ENCODE measurements at places on chromosomes 3 and 15. TPM values are rescaled to one million over a fixed set of nuclear protein-coding genes. Genes with fewer than 3 reads are reported as not detected.
A peak's percentile ranks its signal among the peaks of the same experiment; 100 is the strongest.

DNA sequence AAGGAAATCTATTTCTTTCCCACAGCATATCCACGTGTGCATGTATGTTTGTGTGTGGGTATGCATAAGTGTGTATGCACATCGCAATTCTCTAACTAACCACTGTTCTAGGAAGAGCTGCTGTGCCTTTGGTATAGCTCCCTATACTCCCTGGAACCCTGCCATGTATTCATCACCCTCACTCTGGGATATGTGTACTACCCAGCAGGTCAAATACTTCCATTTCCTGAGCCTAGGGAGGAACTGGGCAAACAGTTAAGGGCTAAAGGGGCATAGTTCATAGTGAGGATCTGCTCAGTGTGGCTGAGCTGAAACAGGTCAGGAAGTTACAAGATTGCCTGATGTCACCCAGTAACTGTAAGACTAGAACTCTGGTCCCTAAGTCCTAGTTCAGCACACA is 260.4 kb downstream of the RPLP1 start:
- no peak for DNase-seq

DNA sequence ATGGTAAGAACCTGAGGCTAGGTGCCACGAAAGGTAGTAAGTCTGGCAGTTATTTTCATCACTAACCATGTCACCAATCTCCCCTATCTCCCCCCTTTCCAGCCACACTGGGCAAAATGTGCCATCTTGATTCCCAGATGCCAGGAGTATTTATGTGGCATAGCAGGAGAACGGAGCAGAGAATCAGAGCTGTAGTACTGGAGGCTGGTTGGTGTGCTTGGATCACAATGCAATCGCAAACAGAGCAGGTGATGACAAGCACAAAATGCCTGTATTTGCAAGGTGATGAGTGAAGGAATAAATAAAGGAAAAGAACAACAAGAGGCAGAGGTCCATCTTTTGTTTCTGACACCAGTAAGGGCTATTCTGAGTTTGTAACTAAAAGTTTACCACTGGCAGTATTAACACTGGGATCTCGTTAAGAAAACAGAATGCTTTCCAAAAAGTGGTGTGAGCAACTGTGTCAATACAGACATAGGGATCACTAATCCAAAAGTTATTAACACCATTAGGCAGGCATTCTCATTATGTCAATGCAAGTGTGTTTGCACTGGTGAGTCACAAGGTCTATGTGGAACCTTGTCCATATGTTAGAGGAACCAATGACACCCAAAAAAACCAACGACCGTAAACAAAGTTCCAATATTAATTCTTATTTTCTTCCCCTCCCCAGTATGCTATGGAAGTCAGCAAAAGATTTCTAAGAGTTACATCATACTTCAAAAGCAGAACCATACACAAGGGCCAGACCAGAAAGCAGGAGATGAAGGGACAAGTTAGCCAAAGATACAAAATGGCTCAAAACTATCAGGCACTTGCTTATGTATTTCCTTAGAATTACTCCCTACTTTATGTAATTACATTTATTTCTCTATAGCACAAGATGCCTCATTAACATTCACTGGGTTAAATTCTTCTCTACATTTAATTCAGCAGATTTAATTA is 556.6 kb downstream of the FOXP1 start:
- DNase-seq = no peak

DNA sequence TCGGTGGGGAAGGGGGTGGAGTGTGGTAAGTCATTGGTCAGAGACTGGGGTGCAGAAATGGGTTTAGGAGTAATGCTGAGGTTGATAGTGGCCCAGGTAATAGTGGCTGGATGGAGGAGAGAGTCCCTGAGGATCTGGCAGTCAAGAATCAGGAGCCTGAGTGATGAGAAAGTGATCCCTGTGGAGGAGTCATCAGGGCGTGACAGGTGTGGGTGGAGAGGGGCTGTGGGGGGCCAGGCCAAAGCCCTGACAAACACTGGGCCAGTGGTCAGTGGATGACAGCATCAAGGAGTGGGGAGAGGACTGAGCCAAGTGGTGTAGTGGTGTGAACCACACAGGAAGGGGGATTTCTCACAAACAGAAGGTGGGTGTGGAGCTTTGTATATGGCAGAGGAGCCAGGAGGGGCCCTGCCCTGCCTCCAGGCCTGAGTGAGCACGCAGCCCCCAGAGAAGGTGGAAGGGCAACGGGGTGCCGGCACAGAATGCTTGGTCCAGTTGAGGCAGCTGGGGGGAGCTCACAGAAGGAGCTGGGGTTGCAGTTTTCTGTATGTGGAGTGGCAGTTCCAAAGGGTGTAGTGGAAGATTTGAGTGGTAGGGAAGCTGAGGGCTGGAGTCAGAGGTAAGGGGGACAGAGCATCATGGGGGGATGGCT is 77.1 kb downstream of the SPSB4 start:
- no peak for DNase-seq

GRCh38 chr3:159346271-159346903 is 544.5 kb downstream of the MFSD1 start:
- no peak for DNase-seq

DNA sequence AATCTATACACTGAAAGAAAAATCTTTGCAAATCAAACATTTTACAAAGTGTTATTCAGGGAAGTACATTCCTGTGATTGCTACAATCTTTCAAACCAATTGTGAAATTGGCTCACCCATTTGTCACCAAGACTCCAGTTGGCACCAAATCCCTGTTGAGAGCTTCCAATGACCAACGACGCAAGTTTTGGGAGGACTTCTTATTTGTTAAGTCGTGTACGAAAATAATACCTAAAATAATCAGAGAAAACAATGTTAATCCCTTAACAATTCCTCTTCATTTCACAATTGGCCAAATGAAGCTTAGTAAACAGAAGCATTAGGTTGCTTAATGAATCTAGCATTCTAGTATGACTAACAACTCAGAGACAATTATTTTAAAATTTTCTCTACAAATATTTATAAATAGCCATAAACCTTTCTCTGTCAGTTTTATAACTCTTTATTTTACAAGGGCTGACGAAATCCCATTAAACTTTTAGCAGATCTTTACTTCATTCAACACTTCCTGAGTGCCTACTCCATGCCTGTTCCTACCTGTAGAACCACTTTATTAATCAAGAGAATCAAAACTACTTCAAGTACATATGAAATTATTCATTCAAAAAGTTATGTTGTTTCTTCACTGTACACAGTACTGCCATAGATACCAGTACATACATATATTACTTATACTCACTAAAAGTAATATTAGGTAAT is 24.0 kb upstream of the HGD start:
- DNase-seq = no peak

- no peak for DNase-seq
Measured at GRCh38 chr3:133330065-133330464, 69.8 kb upstream of the BFSP2 start.

DNA sequence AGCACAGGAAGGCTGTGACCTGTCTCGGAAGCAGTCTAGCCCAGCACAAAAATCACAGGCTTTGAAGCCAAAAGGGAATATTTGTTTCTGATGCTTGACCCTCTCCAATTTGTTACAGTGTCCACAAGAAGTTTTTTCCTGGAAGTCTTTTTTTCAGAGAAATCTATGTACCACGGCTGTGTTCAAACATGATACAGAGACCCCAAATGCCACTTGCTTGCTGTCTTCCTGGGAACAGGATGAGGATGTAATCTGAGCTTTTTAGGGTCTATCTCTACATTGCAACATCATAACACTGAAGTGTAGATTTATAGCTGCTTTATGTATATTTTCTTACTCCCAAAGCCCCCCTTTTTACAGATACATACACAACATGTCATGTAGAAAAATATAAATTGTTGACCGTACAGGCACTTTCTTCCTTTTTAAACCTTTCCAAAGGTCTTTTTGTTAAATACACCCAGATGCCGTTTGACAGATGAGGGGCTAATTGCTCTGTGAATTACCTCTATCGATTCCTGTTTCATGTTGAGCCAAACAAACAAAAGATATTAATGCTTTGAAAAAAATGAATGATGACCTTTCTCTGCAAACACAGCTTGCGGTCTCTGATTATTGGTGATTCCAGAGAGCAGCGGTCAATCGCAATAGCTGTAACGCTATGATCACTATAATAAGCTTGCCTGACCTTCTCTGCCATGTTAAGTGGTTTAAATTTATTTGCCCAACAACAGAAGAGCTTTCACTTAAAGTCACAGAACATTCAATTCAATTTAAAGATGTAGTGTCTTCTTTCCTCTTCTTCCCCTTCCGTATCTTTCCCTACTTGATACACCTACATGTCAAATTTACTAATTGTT is 875.9 kb upstream of the NR2F2 start:
- DNase-seq = no peak

DNA sequence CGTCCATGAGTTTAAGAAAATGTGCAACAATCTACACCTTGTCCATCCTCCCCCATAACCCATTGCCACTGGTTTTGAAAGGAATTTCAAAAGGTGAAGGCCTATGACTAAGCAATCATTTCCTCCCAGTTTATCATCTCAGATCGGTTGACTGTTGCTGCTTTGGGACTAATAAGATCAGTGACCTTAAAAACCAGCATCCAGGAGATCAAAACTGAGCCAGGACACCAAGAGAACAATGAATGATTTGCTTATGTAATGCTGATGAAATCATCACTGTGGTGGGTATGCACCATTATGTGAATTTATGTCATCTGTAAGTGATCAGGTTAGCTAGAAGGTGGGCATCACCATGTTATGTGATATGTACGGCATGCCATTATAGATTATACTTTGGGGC is 195.5 kb downstream of the SSR3 start:
- no peak for DNase-seq

DNA sequence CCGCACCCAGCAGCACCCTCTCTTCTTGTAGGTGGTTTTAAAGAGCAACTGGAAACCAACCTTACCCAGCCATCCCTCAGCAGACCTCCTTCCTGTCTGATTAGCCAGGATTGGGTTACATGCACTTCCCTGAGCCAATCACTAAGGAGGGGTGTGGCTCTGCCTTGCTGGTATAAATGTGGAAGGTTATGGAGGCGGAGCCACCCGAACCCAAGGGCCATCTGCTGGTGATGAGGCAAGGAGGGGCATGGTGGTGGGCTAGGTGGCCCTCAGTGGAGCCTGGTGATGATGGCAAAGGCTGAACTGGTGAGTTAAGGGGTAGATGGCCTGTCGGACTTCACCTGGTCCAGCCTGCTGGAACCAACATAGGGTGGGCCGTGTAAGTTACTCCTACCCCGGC is 39.8 kb downstream of the CCDC33 start:
- peak; percentile 19 for DNase-seq

ZNF80 gene
- not detected for total RNA-seq

DNA sequence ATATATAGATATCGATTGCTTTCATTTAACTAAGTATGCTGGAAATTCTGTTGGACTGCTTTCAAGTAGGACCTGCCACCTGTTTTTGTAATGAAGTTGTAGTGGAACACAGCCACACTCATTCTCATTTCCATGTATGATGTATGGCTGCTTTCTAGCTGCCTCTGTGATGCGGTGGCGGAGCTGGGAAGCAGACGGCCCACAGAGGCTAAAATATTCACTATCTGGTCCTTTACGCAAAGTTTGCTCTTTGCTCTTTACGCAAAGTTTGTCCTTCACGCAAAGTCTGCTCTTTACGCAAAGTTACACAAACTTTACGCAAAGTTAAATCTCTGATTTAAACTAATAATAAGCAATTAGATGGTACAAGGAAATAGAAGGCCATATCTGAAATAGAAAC is 91.5 kb downstream of the DLG1 start:
- DNase-seq = no peak

IQCF5 gene
- not detected for total RNA-seq

- DNase-seq = no peak
Measured at GRCh38 chr3:20773320-20773984, 587.4 kb upstream of the SGO1 start.

GRCh38 chr3:123371426-123371825 is 77.5 kb downstream of the ADCY5 start:
- DNase-seq = no peak

SGO1 gene
- total RNA-seq = 38.8 TPM

GRCh38 chr15:52124270-52124880 is 11.8 kb upstream of the BCL2L10 start:
- no peak for DNase-seq

- DNase-seq = no peak
Measured at GRCh38 chr3:139537795-139538621, 1.5 kb downstream of the RBP1 start.

- no peak for DNase-seq
Measured at GRCh38 chr3:11736136-11736833, 92.6 kb upstream of the VGLL4 start.

DNA sequence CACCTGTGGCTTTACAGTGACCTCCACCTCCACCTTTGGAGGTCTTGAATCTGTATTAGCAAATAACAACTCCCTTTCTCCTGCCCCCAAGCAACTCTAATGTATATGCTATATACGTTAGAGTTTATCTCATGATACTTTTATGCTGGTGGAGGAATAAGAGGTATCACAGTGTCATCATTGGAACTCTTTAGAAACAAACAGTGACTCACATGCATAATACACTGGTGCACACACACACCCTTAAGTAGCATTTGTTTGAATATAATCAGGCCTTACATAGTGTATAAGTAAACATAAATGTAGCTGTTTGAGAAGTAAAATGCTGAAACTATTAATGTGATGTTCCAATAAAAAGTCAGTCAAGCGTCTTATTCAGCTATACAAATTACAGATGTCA is 280.2 kb upstream of the C2CD4B start:
- DNase-seq = no peak

DNA sequence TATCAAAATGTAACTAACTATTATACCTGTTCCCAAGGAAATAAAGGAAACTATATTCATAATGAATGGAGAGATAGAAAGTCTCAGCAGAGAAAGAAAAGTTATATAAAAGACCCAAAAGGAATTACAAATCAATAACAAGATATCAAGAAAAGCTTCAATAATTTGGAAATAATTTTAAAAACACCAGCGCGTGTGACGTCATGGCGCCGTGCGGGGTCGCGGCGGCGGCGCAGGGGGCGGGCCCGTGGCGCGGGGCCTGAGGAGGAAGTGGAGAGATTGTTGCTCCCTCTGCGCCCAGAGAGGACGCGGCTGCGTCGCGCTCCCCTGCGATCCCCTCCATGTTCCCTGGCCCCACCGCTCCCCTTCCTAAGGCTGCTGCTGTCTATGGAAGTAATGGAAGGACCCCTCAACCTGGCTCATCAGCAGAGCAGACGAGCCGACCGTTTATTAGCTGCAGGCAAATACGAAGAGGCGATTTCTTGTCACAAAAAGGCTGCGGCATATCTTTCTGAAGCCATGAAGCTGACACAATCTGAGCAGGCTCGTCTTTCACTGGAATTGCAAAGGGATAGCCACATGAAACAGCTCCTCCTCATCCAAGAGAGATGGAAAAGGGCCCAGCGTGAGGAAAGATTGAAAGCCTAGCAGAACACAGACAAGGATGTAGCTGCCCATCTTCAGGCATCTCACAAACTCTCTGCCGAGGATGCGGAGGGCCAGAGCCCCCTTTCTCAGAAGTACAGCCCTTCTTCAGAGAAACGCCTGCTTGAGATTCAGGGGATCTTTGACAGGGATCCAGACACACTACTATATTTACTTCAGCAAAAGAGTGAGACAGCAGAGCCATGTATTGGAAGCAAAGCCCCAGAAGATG is 4.1 kb downstream of the XCR1 start:
- no peak for DNase-seq

ZNF860 gene
- total RNA-seq = 22.2 TPM

CADM2 gene
- total RNA-seq = not detected
